ENCODE measurements at places on chromosomes 6 and 20. TPM values are rescaled to one million over a fixed set of nuclear protein-coding genes. Genes with fewer than 3 reads are reported as not detected.

DNA sequence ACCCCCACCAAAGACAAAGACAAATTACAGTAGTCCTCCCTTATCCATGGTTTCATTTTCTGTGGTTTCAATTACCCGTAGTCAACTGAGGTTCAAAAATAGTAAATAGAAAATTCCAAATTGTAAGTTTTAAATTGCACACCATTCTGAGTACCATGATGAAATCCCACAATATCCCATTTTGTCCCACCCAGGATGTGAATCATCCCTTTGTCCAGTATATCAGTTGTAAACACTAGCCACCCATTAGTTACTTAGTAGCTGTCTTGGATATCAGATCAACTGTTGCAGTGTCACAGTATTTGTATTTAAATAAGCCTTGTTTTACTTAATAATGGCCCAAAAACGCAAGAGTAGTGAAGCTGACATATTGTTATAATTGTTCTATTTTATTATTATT is 364.0 kb upstream of the ARID1B start:
- no peak for DNase-seq

DNA sequence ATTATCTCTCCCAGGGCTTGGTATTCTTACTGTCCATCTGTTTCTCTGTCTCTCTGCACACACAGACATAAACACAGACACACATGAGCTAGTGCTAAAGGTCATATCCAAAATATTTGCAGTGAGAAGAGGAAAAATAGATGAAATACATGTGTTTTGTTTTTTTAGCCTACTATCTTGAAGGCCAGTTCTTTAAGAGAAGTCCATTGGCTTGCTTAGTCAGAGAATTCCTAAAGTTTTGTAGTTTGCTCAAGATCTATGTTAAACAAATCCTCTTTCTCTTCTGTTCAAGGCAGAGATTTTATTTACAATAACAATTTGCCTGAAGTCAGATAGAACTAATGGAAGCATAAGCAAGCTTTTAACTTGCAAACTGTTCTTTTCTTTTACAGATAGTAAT is 120.0 kb upstream of the AKIRIN2 start:
- no peak for DNase-seq

DNA sequence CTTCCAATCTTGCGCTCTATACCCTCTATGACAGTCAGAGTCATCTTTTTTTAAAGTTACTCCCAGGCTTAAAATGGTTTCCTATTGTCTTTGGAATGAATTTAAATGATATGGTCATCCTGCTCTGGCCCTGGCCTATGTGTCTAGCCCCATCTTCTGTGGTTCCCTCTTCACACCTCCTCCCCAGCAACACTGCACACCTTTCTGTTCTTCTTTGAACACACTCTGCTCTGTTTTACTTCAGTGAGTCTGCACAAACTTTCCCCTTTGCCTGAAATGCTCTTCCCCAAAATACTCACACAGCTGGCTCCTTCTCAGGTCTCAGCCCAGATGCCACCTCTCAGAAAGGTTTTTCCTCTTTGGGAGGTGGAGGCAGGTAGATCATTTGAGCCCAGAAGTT is 132.7 kb downstream of the FYN start:
- DNase-seq, result no peak

GRCh38 chr6:32607263-32607987 is 17.8 kb upstream of the HLA-DRB1 start:
- DNase-seq, result no peak

GRCh38 chr6:140344142-140344913 is 969.9 kb upstream of the CITED2 start:
- DNase-seq, result no peak

DNA sequence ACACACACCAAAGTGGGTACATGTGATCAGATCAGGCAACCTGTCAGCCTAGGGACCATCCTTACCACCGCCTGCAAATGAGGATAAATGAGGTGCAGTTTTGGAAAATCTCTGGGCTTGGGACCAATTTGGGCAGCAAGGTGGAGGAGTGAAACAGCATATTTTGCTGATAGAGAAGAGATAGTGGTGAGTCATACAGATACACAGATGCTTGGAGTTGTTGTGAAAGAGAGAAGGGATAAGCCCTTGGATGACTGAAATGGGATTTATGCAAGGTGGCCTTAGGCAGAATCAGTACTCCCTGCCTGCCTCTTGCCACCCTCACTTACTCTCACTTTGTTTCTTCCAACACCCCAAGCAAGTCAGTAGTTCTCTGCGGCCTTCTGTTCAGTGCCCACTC is 34.7 kb downstream of the BMP2 start:
- no peak for DNase-seq

Gene CASS4
- 0.61 TPM for total RNA-seq

Data from mucosa of descending colon (tissue), 3 donors.